Stimulated activated CD8-positive, alpha-beta memory T cell treated with anti-CD3 and anti-CD28 coated beads, Interleukin-12 subunit alpha, Interleukin-12 subunit beta, amount 100 ng/mL, for 4 hours (primary cell): ENCODE measurements at places on chromosomes 3 and 15.

GRCh38 chr15:95866711-95867440 is 463.6 kb upstream of the NR2F2 start:
- DNase-seq: no peak

GRCh38 chr3:64054488-64054887 is 31.2 kb upstream of the PSMD6 start:
- DNase-seq: no peak

DNA sequence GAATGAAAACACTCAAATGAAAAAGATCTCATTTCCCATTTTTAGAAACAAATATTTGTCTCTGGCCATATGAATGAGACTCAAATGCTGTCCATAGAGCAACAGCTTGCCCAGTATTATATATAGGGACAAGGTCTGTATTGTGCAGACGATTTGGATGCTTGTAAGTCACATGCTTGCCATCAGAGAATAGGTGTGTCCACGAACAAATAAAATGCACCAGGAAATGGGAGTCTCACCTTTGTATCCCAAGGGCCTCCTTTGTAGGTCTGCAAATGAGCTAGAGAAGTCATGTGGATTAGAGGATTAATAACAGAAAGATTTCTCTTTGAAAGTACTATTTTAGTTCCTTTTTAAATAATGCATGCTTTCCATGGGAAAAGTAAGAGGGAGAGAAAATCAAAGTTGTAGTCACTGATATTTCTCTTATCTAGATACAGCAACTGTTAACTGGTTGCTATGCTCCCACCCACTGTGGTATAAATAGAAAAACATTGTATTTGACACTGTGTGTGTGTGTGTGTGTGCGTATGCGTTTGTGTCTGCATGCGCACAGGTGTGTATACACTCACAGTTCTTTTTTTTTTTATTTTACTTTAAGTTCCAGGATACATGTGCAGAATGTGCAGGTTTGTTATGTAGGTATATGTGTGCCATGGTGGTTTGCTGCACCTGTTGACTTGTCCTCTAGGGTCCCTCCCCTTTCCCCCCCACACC is 383.4 kb upstream of the ARRDC4 start:
- no peak for DNase-seq

GRCh38 chr15:53808058-53808706 is 48.7 kb upstream of the WDR72 start:
- DNase-seq: no peak

DNA sequence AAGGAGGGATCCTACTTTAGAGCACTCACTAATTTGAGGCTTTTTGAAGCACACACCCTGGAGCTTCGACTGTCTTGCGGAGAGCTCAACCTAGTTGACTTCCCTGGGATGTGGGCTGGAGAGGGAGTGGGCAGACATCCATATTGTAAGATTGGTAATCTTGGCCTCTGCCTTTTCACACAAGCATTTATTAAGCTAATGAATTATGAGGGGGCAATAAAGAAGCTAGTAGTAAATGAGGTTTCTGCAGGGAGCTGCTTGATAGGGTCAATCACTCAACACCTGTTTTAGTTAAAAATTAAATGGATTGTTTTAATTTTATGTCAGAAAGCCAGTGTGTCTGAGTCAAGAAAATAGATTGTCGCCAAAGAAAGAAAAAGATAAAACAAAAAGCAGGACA is 76.3 kb downstream of the PDZRN3 start:
- no peak for DNase-seq

- DNase-seq: no peak
Measured at GRCh38 chr3:56819016-56819809, 17.5 kb upstream of the ARHGEF3 start.
